ENCODE measurements at places on chromosomes 2 and 18. TPM values are rescaled to one million over a fixed set of nuclear protein-coding genes. Genes with fewer than 3 reads are reported as not detected.
A peak's percentile ranks its signal among the peaks of the same experiment; 100 is the strongest.

GRCh38 chr2:37711308-37711731 lies 39.9 kb upstream of the CDC42EP3 start:
- DNase-seq: no peak

The DYNAP gene
- polyA plus RNA-seq: not detected

- no peak for DNase-seq
Measured at GRCh38 chr2:141911485-141912066, 219.2 kb downstream of the LRP1B start.

DNA sequence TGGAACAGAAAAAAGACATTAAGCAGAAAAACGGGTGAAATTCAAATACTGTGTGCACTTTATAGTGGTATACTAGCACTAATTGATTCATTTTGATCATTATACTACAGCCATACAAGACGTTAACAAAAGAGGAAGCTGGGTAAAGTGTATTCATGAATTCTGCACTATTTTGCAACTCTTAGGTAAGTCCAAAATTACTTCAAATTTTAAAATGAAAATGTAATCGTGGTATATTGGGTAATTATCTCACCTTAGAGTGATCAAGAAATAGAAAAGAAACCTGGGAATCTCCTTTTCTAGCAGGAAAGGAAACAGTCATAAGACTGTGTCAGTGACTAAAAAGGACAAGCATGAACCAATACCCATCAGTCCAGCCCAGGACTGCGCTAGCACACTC lies 5.4 kb downstream of the TGFBRAP1 start:
- no peak for DNase-seq

DNA sequence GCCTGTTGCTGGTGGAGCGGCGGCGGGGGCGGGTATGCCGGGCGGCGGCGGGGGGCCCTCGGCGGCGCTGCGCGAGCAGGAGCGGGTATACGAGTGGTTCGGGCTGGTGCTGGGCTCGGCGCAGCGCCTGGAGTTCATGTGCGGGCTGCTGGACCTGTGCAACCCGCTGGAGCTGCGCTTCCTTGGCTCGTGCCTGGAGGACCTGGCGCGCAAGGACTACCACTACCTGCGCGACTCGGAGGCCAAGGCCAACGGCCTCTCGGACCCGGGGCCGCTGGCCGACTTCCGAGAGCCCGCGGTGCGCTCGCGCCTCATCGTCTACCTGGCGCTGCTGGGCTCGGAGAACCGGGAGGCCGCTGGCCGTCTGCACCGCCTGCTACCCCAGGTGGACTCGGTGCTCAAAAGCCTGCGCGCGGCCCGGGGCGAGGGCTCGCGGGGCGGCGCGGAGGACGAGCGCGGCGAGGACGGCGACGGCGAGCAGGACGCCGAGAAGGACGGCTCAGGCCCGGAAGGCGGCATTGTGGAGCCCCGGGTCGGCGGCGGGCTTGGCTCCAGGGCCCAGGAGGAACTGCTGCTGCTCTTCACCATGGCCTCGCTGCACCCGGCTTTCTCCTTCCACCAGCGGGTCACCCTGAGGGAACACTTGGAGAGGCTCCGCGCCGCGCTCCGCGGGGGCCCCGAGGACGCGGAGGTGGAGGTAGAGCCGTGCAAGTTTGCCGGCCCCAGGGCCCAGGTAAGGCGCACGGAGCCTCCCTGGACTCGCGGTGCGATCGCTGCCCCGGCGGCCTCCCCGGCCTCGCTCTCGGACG lies 1.0 kb downstream of the ZCCHC2 start:
- peak; percentile 69 for DNase-seq

DNA sequence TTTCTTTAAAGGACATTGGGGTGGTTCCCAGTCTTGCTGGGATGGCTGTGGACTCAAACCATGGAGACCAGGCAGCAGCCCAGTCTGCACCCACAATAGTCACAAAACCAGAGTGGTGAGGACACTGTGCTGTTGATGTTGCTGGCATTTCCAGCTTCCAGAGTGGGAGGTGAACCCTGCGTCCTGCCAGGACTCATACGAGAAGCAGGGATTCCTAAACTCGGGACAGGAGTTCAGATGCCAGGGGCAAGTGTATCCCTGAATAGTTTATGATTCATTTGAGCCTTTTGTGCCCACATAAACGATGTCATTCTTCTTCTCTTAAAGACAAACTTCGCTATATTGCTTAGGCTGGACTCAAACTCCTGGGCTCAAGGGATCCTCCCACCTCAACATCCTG lies 62.8 kb downstream of the TCF7L1 start:
- DNase-seq: no peak

DNA sequence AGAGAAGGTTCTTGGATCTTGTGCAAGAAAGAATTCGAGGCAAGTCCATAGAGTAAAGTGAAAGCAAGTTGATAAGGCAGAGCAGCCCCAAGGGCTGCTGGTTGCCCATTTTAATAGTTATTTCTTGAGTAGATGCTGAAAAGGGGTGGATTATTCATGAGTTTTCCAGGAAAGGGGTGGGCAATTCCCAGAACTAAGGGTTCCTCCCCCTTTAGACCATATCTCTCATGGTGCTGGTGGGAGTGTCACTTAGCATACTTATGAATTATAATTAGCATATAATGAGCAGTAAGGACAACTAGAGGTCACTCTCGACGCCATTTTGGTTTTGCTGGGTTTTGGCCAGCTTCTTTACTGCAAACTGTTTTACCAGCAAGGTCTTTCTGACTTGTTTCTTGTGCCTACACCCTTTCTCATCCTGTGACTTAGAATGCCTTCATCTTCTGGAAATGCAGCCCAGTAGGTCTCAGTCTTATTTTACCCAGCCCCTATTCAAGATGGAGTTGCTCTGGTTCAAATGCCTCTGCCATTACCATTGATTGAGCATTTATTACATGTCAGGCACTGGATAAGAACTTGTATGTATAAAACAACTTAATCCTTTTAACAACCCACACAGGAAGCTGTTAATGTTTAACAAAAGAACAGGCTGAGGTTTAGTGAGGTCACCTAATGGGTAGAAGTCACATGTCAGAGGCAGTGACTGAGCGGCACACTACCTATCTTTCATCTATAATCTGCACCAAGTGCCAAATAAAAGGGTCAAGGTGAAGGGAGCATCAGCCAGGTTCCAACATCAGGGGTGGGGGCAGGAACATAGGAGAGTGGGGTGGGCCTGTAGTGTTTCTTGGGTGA lies 250.9 kb downstream of the ICOS start:
- DNase-seq: no peak

DNA sequence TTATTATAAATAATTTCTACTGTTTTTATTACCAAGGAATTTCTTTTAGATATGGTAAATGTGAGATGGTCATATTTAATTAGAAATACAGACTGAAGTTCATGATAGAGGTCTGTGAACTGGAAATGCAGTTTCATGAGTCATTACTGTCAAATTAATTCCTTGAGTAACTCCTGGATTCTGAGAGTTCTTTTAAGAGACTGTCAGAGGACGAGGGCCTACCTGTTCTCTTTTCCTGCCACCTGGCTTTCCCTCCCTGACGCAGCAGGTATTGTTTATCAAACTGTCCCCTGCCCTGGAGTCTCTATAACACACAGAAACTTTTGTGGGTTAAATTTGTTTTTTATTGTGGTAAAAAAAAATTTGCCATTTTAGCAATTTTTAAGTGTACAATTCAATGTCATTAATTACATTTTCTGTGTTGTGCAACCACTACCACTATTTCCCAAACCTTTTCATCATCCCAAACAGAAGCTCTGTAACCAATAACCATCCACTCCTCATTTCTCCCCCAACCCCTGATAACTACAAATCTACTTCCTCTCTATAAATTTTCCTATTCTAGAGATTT lies 142.6 kb downstream of the DIS3L2 start:
- no peak for DNase-seq

- no peak for DNase-seq
Measured at GRCh38 chr2:33384599-33384961, 91.9 kb upstream of the RASGRP3 start.

Data from naive thymus-derived CD4-positive, alpha-beta T cell (primary cell).